Stimulated activated CD4-positive, alpha-beta T cell treated with anti-CD3 and anti-CD28 coated beads, Interleukin-15, amount 100 ng/mL, for 1 hour (primary cell): ENCODE measurements at places on chromosomes 2 and 18.

DNA sequence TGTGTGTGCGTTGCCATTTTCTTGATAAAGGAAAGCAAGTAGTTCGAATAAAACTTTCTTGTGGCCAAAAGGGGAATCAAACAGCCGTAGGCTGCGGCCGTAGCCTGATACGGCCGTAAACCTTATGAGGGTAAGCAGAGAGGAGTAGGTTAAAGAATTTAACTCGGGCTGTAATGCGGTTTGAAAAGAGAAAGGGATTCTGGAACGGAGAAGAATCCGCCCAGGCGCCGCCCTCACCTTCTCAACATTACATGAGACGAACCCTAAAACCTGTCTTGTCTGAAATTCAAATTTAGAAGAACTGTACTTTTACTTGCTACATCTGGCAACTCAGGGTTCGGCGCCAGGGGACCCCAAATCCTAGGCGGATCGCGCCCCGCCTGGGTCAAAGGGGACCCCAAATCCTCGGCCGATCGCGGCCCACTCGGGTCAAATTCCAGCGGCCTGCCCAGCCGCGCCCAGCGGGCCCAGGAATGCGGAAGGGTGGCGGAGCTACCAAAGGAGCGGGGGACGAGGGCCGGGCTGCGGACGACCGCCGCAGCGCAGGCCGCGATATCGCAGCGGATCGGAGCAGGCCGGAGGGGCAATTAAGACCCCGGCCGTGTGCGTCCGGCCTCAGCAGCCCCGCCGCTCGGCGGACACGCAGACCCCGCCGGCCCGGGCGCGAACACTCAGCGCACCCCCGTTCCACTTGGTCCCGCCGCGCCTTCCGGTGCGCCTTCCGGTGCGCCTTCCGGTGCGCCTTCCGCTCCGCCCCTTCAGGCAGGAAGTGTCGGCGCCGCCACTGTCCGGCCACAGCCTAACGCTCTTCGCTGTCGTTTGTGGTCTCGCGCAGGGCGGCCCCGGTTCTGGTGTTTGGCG, at the start of gene MYL12B:
Gene MYL12B (plus strand): TSS at position 761 of the 861 bp plus-strand sequence. CDS start 10,766 bp downstream, outside the sequence.
- DNase-seq, result peak; percentile 63

- peak; percentile 42 for DNase-seq
These were observed 543 bp downstream of the HADHB start for GRCh38 chr2:26245231-26245732.

GRCh38 chr2:165357758-165358157, 111.7 kb upstream of the CSRNP3 start:
- DNase-seq, result no peak

- DNase-seq, result no peak
These were observed 78.1 kb downstream of the TWIST2 start for GRCh38 chr2:238925816-238926521.

- DNase-seq, result no peak
These were observed 46.9 kb upstream of the ASPRV1 start for GRCh38 chr2:70008290-70008689.

- no peak for DNase-seq
These were observed 37.6 kb downstream of the CCBE1 start for GRCh38 chr18:59659508-59660170.

- DNase-seq, result no peak
These were observed 61.9 kb downstream of the RAB10 start for GRCh38 chr2:26095758-26096157.

GRCh38 chr18:23735021-23735464, 45.8 kb downstream of the LAMA3 start:
- DNase-seq, result no peak
